ENCODE measurements at places on chromosomes 4 and X.

DNA sequence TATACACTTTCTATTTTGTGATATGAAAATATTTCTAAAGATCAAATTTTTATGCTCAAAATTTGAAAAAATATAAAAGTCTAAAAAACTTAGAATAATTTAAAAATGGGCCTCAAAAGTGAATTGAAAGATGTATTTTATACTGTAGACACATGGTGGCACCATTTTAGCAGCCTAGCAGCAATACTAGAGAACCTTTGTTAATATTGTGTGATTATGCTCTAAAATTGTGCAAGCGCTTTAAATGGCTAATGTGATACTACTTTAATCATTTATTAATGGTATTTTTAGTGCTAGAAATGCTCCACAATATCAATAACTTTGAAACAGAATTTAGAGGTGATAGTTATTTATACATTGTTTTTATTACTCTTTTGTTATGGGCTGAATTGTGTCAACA lies 3.7 kb upstream of the GUF1 start:
- DNase-seq, result no peak

- no peak for DNase-seq
Measured at GRCh38 chr4:88618782-88619485, 26.7 kb downstream of the HERC3 start.

- no peak for DNase-seq
Measured at GRCh38 chrX:8345473-8345872, 119.2 kb upstream of the VCX3B start.

DNA sequence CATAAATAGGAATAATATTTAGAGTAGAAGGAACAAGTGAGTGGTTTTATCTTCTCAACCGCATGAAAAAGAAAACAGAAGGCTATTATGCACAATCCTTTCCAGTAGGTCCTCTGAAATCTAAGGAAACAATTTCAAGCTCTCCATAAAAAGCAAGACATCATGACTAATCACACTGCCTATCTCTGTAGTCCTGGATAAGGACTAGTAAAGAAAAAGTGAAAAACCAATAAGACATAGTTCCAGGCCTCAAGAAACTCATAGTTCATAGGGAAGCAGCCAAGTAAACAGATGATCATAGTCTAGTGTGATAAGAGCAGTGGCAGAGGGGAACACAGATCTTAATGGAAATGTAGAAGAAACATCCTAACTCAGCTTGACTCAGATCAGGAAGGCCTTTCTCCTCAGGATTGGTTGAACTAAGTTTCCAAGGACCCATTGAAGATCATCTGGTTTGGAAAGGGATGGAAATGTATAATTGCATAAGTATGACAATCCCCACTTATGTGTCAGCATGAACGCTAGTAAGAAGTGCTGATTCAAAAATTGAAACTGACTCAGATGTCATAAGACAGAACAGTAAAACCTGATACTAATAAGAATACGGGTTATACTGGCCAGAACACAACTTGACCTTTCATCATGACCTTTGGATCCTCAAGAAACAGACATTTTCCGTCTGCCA lies 155.3 kb downstream of the GRIA3 start:
- DNase-seq, result no peak

GRCh38 chr4:85166318-85166717 lies 199.8 kb upstream of the WDFY3 start:
- no peak for DNase-seq

DNA sequence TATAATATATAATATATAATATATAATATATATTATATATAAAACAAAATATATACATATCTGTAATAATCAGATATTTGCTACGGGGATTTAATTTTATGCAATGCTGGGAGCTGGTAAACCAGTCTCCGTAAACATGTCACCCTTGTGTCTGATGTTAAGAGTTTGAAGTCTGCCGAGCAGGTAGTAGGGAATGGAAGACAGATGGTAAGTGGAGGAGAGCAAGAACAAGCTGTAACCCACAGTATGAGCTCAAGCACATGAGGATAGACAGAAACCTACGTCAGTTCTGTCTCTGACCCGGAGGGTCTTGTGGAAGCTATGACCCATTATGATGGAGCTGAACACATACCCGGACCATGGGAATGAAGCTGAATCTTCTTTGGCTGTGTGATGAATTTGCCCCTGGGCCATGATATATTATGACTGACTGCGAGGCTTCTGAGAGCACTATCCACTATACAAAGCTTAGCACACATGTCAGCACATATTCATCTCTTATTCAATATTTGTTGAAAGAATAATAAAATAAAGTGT lies 46.2 kb downstream of the TIGD2 start:
- DNase-seq, result no peak

DNA sequence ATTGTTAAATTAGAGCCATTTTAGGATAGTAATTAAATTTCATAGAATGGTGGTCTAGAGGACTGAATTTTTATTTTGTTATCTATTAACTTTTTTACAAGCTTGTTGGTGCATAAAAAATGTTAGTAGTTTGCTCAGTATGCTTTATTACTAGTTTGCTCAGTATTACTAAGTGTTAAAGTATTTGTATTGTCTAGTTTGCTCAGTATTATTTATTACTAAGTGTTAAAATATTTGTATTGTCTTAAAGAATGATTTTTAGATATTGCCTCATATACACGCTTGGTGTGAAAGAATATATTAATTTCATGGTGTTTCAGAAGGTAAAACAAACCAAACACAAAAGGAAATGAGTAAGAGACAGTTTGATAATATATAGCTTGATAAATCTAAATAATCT lies 268.4 kb upstream of the MAGEB18 start:
- no peak for DNase-seq
